NCI-H2107 (cell line): ENCODE measurements at places on chromosomes 3 and 15.

DNA sequence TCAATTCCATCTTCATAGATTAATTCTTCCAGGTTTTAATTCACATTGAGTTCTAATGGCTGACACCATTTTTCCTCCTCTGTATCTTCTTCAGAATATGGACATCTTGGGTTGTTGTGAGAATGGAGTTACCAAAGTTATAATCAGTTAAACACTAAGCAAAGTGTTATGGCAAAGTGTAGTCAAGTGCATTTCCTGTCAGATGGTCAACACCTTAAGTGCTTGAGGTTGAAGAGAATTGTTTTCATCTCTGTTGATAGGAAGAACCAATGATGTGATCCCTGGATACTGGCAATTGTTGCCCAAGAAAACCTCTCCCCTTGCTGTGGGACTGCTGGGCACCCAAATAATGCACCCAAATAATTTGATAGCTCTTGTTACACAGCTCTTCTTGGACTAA lies 102.6 kb upstream of the SATB1 start:
- DNase-seq = no peak

GRCh38 chr3:190361791-190362190 lies 26.2 kb upstream of the CLDN16 start:
- DNase-seq = no peak

DNA sequence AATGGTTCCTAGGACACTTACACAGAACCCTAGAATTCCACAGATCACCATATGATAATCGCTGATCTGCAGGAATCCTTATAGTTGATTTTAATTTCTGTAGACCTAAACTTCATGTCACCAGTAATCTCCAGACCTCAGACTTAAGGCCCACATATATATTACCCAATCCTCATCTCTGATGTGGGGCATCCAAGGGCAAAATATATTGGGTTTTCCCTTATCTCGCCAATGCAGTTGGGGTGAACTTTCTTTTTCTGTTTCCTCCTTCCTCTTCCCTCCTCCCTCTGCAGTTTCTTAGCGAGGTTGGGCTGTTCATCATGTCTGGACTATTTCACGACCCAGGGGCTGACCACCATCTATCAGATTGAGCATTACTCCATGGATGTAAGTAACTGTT lies 230.2 kb downstream of the P3H2 start:
- DNase-seq = no peak

- no peak for DNase-seq
These were observed 220.9 kb upstream of the LRRFIP2 start for GRCh38 chr3:37395286-37395685.
